Heart right ventricle (tissue), 16 donors: ENCODE measurements at places on chromosomes 1 and 21. TPM values are rescaled to one million over a fixed set of nuclear protein-coding genes. Genes with fewer than 3 reads are reported as not detected.

The S100B gene
- 4.9 TPM for polyA plus RNA-seq

The MATN1 gene
- not detected for polyA plus RNA-seq

The KRTAP21-2 gene
- polyA plus RNA-seq = not detected

The LCE1D gene
- polyA plus RNA-seq = not detected

The ESPN gene
- 0.12 TPM for polyA plus RNA-seq

GRCh38 chr1:108617008-108617723 is 43.7 kb downstream of the HENMT1 start:
- DNase-seq = no peak

- no peak for DNase-seq
Measured at GRCh38 chr21:38847556-38847955, 41.8 kb downstream of the ETS2 start.

- DNase-seq = no peak
Measured at GRCh38 chr21:31566611-31567010, 92.9 kb upstream of the SOD1 start.

DNA sequence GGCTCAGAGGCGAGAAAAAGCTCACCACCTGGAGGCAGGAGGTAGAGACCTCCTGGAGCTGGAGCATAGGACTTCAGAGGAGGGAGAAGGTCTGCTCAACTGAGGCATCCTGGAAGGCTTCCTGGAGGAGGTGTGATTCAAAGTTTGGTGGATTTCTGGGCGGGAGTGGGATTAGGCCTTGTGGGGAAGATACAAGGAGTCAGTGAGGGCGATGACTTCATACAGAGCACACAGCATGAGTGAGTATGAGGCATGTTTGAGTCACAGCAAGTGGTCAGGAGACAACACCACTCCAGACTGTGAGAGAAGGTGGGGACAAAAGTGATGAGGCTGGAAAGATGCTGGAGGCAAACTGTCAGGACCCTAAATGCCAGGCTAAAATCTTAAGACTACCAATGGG is 77.6 kb downstream of the MATN1 start:
- DNase-seq = no peak

DNA sequence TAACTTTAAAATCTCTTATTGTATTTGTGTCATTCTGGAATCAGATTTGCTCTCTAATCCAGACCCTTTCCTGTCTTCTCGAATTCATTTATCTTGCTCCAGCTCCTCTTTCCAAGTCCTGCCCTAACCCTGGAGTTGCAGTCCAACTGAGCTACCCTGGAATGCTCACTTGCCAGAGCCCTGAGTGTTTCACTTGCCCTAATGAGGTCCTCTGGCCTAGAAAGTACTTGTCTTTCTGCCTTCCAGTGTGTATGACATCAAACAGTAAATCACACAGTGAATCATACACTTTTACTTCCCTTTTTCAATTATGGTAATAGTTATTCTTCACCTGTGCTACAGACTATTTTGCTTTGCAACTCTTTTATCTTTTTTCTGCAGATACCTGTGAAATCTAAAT is 96.9 kb downstream of the NEK7 start:
- no peak for DNase-seq

GRCh38 chr1:15156807-15157380 is 3.3 kb downstream of the TMEM51 start:
- DNase-seq = no peak

DNA sequence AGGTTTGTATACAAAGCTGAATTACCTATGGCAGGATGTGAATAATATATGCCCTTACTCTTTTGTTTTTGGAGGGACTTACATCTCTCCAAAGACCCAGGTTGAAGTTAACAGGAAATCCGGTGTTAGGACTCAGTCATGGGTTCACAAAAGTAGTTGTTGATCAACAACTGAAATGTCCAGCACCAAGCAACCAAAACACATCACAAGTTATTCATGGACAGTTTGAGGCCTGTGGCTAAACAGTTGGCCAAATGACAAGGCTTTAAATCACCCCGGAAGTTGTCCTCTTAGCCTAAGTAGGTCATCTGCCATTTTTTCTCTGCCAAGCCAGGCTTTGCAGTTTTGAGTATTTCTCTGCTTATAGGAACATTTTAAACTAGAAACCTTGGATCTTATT is 89.9 kb downstream of the CD247 start:
- no peak for DNase-seq

DNA sequence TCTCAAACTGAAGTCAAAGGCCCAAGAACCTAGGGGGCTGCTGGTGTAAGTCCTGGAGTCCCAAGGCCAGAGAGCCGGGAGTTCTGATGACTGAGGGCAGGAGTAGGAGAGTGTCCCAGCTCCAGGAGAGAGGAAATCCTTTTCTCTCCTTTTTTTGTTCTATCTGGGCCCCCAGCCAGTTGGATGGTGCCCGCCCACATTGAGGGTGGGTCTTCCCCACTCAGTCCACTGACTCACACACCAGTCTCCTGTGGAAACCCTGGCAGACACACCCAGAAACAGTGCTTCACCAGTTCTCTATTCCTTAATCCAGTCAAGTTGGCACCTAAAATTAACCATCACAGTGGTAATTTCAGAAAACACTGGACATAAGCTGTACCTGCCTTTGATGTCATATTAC is 12.7 kb upstream of the WDR26 start:
- peak; percentile 20 for DNase-seq

DNA sequence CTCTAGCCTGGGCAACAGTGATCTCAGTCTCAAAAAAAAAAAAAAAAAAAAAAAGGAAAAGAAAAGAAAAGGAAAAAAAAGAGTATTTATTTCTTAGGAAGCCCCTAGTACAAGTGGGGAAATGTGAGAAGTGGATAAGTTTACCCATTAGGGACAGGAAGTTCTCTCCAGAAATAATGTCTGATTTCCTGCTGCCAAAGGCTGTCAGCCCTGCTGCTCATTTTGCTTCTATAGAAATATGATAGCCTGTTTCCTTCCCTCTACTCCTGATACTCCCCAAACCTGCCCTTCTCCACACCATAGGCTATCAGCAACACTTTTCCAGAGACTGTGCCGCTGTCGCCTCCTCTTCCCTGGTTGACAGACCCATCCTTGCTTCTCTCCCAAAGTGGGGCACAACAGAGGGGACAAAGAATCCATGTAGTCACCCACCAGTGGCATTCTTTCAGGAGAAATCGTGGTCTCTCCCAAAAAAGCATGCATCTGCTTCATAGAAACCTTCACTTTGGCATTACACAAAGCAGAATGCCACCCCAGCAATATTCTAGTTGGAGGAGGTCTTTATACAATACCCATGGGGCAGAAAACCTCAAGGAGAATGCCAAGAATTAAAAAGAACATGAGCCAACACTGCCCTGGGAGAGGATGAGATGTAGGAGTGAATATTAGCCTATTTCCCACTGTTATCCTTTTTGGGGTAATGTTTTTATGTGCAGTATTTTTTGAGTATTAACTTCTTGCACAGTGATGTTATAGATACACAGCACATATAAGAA is 166.3 kb upstream of the NR5A2 start:
- DNase-seq = no peak

DNA sequence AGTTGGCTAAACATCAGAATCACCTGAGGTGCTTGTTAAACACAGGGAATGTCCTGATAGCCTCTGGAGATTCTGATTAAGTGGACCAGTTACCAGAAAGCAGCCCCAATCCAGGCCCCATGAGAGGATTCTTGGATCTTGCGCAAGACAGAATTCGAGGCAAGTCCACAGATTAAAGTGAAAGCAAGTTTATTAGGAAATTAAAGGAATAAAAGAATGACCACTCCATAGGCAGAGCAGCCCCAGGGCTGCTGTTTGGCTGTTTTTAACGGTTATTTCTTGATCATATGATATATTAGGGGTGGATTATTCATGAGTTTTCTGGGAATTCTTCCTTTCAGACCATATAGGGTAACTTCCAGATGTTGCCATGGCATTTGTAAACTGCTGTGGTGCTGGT is 176.2 kb downstream of the ROR1 start:
- peak; percentile 31 for DNase-seq

DNA sequence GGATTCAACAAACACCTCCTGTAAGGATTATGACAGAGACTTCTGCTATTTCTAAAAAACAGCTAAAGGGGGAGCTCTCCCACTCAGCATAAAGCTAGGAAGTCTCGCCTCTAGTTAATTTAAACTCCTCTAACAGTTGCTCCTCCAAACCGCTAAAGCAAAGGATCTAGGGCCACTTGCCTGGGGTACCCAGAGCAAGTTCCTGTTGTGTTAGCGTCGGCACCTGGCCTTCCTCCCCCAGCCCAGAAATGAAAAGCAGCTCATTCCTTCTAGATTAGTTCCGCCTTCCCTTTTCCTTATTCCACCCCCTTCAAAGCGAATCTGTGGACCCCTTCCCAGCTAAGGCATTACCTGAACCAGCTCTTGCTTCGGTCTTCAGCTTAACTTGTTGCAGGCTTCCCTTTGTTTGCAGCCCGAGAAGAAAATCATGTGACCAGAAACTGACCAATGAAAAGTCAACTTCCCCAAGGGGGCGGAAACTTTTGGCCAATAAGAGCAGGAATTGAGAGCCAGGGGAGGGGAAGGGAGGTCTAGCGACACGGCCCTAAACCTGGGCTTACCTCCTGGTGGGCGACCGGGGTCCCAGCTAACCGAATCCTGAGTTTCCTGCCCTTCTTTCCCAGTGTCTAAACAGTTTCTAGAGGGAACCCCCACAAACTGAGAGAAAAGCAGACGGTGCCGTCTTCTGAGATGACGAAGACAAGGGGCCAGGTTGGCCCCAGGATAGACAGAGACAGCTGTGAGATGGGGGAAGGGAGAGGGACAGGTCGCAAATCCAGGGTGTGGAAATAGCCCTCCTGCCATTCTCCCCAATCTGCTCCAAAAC is at the start of gene PBXIP1:
Gene PBXIP1, minus strand, starts transcription at position 382 of the 826 bp plus-strand sequence. CDS start 2,378 bp downstream, outside the sequence.
- DNase-seq = peak; percentile 91

GRCh38 chr1:168362991-168363390 is 82.3 kb downstream of the TBX19 start:
- no peak for DNase-seq
